ENCODE measurements at places on chromosomes 12 and 14.

GRCh38 chr12:123064366-123064765 lies 83.9 kb downstream of the ARL6IP4 start:
- DNase-seq: no peak

- no peak for DNase-seq
Measured at GRCh38 chr12:5503774-5504173, 71.9 kb downstream of the NTF3 start.

DNA sequence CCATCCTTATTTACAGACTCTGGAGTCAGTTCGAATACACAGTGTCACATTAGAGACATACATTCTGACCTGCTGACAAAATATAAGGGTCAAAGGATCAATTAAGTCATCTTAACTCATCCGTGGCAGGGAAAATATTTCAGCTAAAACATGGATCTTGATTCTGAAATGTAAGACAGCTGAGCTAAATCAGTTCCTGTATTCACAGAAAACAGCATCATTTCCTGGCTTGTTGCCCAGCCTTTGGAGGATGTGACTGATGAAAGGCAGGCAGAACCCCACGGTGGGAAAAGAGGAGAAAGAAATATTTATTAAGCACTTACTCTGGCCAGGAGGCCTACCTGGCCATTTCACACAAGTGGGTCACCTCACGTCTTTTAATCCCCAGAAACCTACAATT lies 101.9 kb downstream of the GAS2L3 start:
- no peak for DNase-seq

- DNase-seq: no peak
Measured at GRCh38 chr12:21507849-21508248, 6.3 kb downstream of the GOLT1B start.

GRCh38 chr12:4272424-4273272 lies 914 bp upstream of the CCND2 start:
- DNase-seq: peak; percentile 66

- no peak for DNase-seq
Measured at GRCh38 chr14:56975521-56975920, 165.2 kb upstream of the OTX2 start.

GRCh38 chr12:56029666-56030293 lies 8.9 kb downstream of the IKZF4 start:
- DNase-seq: no peak
